ENCODE measurements at places on chromosomes 12 and 14.
A peak's percentile ranks its signal among the peaks of the same experiment; 100 is the strongest.

- DNase-seq, result no peak
These were observed 350.4 kb downstream of the BMP4 start for GRCh38 chr14:53606203-53606602.

- DNase-seq, result peak; percentile 40
These were observed 678 bp downstream of the RPS6KA5 start for GRCh38 chr14:91059576-91060350.

DNA sequence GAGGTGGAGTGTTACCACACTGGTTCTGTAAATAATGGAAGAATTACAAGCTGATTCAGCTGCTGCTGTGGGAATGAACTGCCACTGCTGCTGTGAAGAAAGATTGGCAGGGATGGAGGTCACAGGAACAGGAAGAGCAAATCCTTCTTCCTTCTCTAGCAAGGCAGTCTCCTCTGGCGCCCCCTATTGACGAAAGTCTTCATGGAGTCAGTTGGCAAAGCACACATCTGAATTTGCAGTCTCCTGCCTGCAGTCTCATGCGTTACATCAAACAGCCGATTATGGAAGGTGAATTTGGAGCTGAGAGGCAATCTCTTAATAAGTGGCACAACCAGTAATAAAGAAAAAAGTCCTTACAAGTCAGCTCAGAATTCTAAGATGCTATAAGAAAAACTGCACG is 106.0 kb upstream of the TMTC1 start:
- DNase-seq, result no peak

DNA sequence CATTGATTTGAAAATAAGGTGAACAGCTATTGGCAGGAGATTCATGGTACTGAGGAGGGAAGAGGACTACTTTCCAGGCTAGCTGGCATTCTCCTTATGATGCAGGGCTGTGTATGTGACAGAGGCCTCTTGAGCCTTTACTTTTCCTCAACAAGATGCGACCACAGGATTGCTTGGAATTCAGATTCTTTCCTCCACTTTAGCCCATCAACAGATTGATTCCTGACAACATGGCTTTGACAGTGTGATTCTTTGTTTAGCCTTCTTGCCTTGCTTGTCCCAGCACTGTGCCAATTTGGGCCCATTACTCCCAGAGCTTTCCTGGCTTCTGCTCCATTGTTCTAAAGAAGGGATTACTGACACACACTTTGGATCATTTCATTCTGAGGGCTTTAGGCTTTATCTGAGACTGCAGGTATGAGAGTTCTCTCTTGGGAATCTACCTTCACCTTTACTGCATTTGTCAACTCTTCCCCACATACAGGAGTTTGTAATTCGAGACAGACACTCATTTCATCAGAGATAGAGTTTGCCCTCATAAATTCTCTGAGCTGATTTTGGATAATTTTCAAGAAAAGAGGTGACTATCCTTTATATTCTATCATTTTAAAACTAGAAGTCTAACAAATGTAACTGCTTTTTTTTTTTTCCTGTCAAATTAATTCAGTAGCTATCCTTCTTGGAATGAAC is 206.4 kb upstream of the GZMB start:
- DNase-seq, result no peak

DNA sequence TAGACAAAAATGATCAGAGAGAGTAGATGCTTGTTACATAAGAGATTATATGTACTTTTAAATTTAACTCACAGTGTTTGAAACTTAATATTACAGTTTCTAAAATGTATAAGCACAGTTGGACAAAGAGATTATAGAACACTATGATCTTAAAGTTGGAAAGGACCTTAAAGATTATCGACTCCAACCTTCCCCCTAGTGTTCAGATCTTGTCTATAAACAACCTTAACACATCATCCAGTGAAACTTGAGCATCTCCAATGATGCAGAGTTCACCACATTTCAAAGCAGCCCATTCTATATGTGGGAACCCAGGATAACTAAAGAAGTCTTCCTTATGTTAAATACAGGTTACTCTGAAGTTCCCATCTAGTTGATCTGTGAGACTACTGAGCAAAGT is 480.8 kb downstream of the RMST start:
- no peak for DNase-seq

DNA sequence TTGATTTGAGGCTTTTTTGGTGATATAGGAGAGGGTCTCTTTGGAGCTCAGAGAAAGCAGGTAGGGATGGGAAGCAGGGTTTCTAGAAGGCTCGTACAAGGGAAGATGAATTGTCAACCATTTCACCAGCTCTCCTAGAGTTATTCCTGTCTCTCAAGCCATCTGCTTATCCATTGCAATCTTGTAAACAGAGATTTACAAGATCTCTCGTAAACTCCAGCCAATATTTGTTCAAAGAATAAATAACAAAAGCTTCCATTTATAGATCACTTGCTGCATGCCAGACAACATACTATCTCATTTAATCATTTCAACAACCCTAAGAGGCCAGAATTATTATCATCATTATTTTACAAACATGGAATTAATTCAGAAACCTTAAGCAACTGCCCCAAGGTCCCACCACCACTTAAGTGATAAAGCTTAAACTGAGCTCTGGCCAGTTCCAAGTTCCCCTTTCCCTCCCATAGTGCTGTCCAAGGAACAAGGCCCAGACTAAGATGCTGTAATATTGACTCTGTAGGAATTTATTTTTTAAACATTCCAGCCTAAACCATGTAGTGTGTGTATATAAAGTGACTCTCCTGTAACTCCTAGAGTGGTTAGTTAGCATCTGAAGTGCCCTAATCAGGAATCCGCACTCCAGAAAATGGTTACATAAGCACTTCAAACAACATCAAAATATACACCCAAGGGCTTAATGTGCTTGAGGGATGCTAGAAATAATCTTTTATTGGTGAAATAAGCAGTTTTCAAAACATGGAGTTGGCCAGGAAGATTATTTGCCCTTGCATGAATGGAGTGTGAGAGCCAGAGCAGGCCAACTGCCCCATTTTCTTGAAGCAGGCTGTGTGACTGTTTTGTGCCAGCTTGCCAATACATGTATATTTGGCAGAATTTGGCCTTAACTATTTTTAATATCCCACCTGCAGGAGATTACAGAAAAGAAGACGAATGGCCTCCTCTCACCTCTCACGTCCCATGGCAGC is 2.8 kb upstream of the PLEKHH1 start:
- no peak for DNase-seq

GRCh38 chr12:52405922-52406385 is at the start of gene KRT82:
Gene KRT82 (minus strand): TSS chr12:52406335. CDS start chr12:52406277, 58 bp downstream.
- DNase-seq, result no peak

GRCh38 chr12:105253866-105254513 is 18.0 kb upstream of the APPL2 start:
- DNase-seq, result no peak

DNA sequence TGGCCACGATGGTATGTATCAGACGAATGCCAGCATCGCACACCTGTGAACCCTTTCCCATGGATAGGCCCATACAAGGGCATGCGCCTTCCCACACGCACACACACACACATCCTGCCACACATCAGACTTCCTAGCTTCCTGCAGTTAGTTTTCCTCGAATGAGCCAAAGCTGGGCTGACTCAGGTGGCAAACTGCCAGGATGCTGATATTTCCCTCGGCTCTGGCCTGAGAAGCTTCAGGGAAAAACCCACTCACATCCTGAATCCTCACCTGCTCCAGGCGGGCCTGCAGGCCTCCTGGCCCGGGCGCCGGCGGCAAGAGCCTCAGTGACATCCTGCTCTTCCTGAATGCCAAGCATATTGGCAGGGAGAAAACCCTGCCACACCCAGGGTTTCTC is 22.4 kb downstream of the CALM1 start:
- DNase-seq, result no peak

- no peak for DNase-seq
These were observed 47.9 kb downstream of the ANKRD9 start for GRCh38 chr14:102461490-102462338.

GRCh38 chr14:89221109-89221810 is 195.8 kb downstream of the FOXN3 start:
- DNase-seq, result no peak

DNA sequence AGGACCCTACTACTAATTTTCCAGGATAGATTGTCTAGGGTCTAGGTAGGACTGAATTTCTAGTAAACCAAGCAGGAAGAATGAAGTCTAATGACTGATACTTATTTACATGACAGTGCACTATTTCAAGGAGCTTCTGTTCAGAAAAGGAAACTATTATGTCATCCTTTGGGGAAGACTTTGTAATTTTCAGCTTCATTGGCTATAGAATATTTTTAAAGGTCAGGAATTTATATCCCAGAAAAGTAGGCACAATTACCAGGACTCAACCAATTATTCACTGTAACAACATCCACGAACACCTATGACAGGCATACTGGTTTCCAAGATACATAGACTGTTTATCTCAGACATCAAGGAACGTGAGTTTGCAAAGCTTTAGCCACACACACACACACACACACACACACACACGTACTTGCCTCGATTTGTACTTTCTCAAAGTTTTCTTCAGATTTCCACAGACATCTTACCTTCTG is 23.2 kb downstream of the OR6S1 start:
- DNase-seq, result no peak

DNA sequence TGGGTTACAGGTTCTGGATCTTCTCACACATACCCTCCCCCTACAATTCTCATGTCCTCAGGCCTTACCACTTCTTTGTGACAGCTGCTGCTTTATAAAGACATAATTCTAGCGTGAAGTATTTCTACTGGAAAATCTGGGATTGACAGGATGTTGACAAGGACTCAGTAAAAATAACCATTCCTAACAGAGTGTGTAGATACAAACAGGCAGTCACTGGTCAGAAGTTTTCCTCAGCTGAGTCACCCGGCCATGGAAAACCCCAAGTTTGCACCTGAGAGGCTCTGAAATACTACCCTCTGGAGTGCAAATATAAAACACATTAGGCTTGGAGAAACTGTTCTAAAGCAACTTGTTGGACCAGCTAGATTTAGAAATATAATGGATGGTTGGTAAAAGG is 54.4 kb downstream of the SPPL3 start:
- DNase-seq, result no peak

- no peak for DNase-seq
These were observed 165.5 kb upstream of the ATP2B1 start for GRCh38 chr12:89874146-89874545.

DNA sequence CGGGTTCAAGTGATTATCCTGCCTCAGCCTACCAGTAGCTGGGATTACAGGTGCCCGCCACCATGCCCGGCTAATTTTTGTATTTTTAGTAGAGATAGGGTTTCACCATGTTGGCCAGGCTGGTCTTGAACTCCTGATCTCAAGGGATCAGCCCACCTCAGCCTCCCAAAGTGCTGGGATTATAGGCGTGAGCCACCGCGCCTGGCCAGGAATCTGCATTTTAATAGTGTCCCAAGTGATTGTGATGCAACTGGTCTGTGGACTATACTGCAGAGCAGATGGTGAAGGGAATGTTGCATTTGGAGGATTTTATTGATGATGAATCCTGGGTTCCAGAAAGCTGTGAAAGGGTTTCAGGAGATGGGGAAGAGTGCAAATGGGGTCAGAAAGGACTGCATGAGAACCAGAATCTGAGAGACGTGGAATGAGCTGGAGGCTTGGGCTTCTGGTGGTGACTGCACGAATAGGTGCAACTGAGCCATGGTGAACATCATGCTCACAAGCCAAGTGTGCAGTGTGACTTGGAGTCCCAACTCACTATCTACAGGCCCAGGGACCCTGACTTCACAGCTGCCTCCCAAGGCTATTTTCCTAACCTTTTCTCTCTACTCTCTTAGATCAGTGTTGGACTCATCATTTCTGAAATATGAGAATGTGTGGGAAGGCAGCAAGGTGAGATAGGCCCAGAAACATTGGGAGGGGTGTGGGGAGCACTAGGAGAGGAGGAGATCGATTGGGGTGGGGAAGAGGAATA is 4.5 kb downstream of the RPS26 start:
- no peak for DNase-seq

GRCh38 chr12:25970082-25970481 is 11.6 kb downstream of the RASSF8 start:
- DNase-seq, result no peak

DNA sequence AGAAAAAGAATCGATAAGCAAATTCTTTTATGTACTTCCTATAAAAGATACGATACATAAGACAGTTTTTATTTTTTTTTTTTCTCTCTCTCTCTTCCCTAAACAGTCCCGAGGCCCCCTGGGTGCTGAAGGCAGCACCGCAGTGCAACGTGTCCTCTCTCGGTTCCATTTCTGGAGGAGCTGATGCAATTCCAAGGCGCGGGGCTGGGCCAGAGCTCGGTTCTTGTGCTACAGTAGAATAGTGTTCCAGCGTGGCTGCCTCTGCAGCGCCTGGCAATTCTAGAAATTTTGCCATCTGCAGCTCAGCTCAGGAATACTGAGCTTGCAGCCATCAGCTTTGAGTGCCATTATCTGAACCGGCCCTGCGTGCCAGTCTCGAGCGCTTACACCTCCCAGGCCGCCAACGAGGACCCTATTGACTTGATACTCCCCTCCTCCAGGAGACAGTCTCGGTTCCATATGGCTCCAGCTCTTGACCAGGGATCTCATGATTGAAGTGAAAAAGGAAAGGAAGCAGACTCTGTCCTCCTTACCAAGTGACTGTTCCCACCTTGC is 630 bp downstream of the ALDH1L2 start:
- no peak for DNase-seq

- DNase-seq, result no peak
These were observed 10.6 kb downstream of the KCNK13 start for GRCh38 chr14:90072350-90072749.

GRCh38 chr12:48767047-48767446 is 21.8 kb downstream of the ADCY6 start:
- DNase-seq, result no peak

GRCh38 chr12:78719721-78720120 is 144.9 kb upstream of the SYT1 start:
- no peak for DNase-seq

- DNase-seq, result no peak
These were observed 34.6 kb downstream of the ATF7 start for GRCh38 chr12:53591301-53592206.

All from T-cell (primary cell).